ENCODE measurements at places on chromosomes 4 and X. TPM values are rescaled to one million over a fixed set of nuclear protein-coding genes. Genes with fewer than 3 reads are reported as not detected.
A peak's percentile ranks its signal among the peaks of the same experiment; 100 is the strongest.

DNA sequence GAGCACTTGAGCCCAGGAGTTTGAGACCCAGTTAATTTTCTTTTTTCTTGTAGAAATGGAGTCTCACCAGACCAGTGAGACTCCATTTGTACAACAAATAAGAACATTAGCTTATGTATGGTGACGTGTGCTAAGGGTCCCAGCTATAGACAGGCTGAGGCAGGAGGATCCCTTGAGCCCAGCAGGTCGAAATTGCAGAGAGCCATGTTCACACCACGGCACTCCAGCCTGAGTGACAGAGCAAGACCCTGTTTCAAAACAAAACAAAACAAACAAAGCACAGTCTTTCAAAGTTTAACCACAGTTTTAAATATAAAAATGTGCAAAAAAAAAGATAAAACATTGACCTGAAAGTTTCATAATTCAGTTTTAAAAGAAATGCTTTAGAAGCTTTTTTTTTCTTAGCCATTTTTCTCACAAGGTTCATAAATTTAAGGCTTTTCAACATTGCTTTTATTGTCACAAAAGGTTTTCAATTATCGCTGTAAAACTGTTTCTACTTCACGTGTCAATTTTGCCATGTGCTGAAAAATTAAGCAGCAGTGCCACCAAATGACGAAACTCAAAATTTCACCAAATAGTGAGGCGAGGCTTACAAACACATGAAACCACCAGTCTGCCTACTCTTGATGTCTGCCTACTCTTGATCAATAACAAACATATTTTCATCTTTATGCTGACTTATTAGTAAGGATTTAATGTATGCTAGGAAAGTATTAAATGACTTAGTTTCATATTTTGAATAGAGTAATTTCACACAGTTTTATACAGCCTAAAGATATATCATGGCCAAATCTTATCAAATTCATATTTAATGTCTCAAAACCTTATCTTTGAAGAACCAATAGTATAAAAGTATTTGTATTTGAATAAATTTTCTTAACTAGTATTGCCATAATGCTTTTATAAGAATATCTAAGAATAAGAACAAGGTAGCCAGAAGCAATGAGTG is 126.3 kb downstream of the NEK1 start:
- peak; percentile 71 for DNase-seq

- no peak for DNase-seq
These were observed 446.9 kb downstream of the GRXCR1 start for GRCh38 chr4:43339435-43339834.

DNA sequence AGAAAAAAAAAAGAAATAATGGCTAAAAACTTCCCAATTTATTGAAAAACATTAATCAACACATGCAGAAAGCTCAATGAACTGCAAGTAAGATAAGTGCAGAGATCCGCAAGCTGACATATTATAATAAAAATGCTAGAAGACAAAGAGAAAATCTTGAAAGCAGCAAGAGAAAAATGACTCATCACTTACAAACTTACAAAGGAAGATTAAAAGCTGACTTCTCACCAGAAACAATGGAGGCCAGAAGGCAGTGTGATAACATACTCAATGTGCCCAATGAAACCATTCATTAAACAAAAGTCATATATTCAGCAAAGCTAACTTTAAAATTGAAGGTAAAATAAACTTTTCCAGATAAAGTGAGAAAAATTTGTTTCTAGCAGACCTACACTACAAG is 7.3 kb upstream of the BRWD3 start:
- DNase-seq: no peak

DNA sequence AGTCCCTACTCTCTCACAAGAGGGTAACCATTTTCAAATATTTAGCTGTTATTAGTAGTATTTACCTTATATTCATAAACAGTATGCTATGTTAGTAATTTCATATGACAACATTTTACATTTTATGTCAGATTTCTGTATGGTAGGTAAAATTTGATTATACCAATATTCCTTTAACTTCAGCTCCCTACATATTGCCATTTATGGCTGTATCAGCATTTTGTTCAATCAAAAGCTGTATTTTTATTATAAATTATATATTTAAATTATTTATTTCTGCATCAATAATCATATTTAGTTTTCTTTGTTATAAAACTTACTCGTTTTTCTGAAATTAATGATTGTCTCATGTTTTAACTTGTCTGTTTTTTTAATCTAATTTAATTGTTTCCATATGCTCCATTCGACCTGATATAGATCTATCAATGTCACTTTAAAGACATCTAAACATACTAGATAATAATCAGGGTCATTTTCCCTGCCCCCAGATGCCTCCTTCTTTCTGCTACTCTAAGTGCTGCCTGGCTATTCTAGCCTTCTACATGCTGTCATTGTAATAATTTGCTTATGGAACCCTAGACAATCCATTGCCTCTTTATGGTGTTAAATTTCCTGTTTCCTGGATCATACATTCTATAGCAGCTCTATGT is 1976.7 kb upstream of the ADGRL3 start:
- DNase-seq: no peak

DNA sequence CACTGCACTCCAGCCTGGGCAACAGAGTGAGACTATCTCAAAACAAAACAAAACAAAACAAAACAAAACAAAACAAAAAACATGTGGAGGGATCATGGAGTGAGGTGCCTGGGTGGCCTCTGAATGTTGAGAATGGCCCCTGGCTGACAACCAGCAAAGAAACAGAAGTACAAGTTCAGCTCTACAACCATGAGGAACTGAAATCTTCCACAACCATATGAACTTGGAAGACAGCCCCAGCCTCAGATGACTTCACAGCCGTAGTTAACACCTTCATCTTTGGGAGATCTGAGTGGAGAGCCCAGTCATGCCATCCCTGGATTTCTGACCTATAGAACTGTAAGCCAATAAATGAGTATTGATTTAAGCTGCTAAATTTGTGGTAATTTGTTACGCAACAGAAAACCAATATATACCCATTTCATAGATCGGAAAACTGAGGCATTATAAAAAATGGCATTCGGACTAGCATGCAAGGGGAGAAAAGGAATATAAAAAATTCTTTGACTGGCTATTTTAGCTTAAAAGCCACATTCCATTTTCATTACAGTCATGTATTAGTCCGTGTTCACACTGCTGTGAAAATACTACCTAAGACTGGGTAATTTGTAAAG is 138.7 kb upstream of the RAPGEF2 start:
- DNase-seq: no peak

DNA sequence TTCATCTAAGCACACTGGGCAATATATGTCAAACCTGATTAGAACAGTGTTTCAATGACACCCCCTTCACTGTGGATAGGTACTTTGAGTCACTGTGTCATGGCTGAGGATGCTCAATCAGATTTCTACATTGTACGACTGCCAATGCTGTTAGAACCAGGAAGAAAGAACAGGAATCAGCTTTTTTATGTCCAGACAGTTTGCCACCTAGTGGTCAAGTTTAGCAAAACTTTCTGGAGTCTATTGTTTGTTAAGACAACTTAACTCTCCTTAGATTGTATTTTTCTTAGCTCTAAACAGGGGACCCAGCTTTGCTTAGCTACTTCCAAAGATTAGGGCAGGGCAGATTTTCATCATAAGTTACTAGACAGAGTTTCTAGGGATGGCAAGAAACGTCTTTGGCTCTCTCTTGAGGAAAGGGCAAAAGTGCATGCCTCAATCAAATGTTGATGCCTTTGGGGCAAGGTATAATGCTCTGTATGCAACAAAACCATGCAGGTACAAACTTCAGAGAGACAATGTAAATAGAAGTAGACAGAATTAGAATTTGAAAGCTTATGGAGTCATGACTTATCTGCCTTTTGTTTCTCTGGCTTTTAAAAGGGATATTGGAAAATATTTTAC is 40.5 kb upstream of the BMP3 start:
- DNase-seq: peak; percentile 68

DNA sequence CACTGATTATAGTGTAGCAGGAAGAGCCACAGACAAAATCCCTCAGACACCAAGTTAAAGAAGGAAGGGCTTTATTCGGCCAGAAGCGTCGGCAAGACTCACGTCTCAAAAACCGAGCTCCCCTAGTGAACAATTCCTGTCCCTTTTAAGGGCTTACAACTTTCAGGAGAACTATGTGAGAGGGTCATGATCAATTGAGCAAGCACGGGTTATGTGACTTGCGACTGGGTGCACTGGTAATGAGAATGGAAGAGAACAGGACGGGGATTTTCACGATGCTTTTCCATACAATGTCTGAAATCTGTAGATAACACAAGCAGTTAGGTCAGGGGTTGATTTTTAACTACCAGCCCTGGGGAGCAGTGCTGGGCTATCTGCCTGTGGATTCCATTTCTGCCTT is 116.7 kb downstream of the MFAP3L start:
- no peak for DNase-seq

DNA sequence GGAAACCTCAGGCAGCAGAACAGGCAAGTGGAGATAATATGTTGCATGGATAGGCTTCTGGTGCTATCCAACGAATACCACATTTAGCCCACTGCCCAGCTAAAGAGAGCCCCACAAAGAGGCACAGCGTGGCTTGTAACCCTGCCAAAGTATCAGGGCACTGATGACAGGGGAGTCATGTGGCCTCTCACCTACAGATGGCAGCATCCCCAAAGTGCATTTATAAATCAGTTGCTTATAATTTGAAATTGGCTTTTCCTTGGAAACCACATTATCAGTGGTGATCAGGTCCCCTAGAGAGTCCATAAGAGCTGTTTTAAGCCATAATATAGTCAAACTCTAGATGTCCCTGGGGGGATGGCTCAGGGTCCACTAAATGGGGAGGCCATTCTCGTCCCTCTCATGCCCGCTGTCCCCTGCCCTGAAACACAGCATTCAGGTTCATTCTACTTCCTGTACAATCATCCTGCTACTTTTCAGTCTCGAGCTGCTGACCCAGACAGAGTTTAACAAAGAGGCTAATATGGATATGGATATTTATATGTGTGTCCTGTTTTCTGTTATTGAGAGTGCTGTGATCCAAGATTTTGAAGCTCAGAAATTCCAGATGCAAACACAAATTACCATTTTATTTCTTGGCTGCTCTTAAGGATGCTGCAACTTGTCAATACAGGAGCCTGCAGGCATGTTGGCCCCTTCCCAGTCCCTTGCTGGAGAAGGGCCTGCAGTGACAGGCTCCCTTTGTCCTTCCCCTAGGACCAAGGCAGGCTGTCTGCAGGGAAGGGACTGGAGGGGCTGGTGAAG is 28.5 kb downstream of the SRPX start:
- DNase-seq: peak; percentile 72

Gene SSX2B
- total RNA-seq: not detected

Gene RPS6KA6
- 6.2 TPM for total RNA-seq

Gene IGFBP7
- total RNA-seq: not detected
